ENCODE measurements at places on chromosomes 3 and 15. TPM values are rescaled to one million over a fixed set of nuclear protein-coding genes. Genes with fewer than 3 reads are reported as not detected.
A peak's percentile ranks its signal among the peaks of the same experiment; 100 is the strongest.

Gene LINGO1
- total RNA-seq, result not detected

Gene SUMF1
- total RNA-seq, result 6.3 TPM

Gene SNRK
- total RNA-seq, result 26.8 TPM

Gene RAB6B
- 0.08 TPM for total RNA-seq

- DNase-seq, result no peak
- peaks cover 21% of the 10 kb centered on the region for H3K4me1 ChIP-seq
- no peaks in the 10 kb centered on the region for H3K36me3 ChIP-seq
- no peaks in the 10 kb centered on the region for H3K27me3 ChIP-seq
Measured at GRCh38 chr3:27630885-27631284, 91.2 kb downstream of the EOMES start.

- no peak for DNase-seq
- no peaks in the 10 kb centered on the region for H3K4me1 ChIP-seq
- H3K36me3 ChIP-seq, result peaks cover 15% of the 10 kb centered on the region
- no peaks in the 10 kb centered on the region for H3K27me3 ChIP-seq
- no peak overlapping the region for H3K4me3 ChIP-seq
- H3K27ac ChIP-seq, result no peak overlapping the region
Measured at GRCh38 chr15:64678126-64678819, 97.1 kb downstream of the RBPMS2 start.

DNA sequence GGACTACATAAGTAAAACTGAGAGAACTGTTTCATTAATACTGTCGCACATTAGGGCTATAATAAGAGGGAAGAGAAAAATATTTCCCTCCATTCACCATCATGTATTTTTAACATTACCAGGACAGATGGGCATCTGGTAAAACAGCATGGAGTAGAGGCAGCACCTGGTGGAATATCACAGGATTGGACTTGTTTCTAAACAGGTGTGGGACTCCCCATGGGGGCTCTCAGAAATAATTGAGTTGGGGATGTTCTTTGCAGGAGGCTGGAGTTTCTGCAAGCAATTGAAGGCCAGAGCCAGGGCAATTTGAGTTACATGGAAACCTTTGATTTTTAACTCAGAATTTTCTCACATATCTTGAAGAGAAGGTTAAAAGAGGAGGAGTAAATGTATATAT is 8.4 kb upstream of the MINDY2 start:
- no peaks in the 10 kb centered on the region for H3K36me3 ChIP-seq
- H3K4me3 ChIP-seq, result no peak overlapping the region
- H3K27me3 ChIP-seq, result no peaks in the 10 kb centered on the region
- DNase-seq, result no peak
- peaks cover 7% of the 10 kb centered on the region for H3K4me1 ChIP-seq

GRCh38 chr3:100972867-100973266 is 20.4 kb downstream of the ABI3BP start:
- no peak for DNase-seq
- no peak overlapping the region for H3K27ac ChIP-seq
- H3K4me3 ChIP-seq, result no peak overlapping the region
- no peaks in the 10 kb centered on the region for H3K27me3 ChIP-seq

DNA sequence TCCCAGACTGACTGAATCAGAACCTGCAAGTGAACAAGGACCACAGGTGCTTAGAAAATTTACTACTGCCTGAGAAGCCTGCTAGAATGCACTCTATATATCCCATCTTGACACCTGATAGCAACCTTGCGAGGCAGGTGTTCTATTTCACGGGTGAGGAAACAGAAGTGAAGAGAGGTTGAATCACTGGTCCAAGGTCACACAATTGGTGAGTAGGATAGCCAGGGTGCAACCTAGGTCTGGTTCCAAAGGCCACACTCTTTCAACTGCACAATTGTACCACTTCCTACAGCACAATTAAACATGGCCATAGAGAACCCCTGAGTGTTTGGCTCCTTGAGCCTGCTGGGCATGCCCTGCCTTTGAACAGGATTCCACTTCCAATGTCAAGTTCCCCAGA is 87.0 kb downstream of the RAB11A start:
- H3K27ac ChIP-seq, result no peak overlapping the region
- no peak for DNase-seq
- H3K4me3 ChIP-seq, result no peak overlapping the region
- H3K36me3 ChIP-seq, result no peaks in the 10 kb centered on the region
- peaks cover 5% of the 10 kb centered on the region for H3K27me3 ChIP-seq
- H3K4me1 ChIP-seq, result no peaks in the 10 kb centered on the region

GRCh38 chr3:48685293-48685602 is 467 bp downstream of the NCKIPSD start:
- H3K4me3 ChIP-seq, result peak overlapping the region; percentile 93
- DNase-seq, result no peak
- peaks cover 23% of the 10 kb centered on the region for H3K36me3 ChIP-seq
- no peaks in the 10 kb centered on the region for H3K27me3 ChIP-seq

DNA sequence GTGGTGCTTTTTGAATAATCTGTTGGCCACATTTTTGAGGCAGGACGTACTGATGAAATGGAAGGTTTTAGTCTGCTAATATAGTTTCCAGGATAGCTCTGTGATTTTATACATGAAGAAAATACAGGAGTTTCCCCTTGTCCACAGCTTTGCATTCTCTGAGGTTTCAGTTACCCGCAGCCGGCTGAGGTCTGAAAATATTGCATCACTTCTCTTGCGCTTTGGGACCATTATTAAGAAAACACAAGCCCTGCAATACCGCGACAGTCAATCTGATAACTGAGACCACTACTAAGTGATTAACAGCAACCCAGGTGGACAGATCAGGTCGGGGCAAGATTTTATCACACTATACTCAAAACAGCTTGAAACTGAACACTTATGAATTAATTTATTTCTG is 33.0 kb downstream of the BLM start:
- H3K4me3 ChIP-seq, result peak overlapping the region; percentile 43
- H3K4me1 ChIP-seq, result peaks cover 18% of the 10 kb centered on the region
- peak; percentile 29 for DNase-seq

- peaks cover 7% of the 10 kb centered on the region for H3K4me1 ChIP-seq
- H3K4me3 ChIP-seq, result no peak overlapping the region
- no peak for DNase-seq
- H3K27me3 ChIP-seq, result no peaks in the 10 kb centered on the region
Measured at GRCh38 chr15:63911160-63911559, 77.4 kb upstream of the HERC1 start.

GRCh38 chr3:52069855-52070254 is 13.5 kb upstream of the DUSP7 start:
- H3K27me3 ChIP-seq, result no peaks in the 10 kb centered on the region
- H3K36me3 ChIP-seq, result no peaks in the 10 kb centered on the region
- no peak overlapping the region for H3K27ac ChIP-seq
- H3K4me1 ChIP-seq, result peaks cover 9% of the 10 kb centered on the region
- H3K4me3 ChIP-seq, result no peak overlapping the region
- no peak for DNase-seq

DNA sequence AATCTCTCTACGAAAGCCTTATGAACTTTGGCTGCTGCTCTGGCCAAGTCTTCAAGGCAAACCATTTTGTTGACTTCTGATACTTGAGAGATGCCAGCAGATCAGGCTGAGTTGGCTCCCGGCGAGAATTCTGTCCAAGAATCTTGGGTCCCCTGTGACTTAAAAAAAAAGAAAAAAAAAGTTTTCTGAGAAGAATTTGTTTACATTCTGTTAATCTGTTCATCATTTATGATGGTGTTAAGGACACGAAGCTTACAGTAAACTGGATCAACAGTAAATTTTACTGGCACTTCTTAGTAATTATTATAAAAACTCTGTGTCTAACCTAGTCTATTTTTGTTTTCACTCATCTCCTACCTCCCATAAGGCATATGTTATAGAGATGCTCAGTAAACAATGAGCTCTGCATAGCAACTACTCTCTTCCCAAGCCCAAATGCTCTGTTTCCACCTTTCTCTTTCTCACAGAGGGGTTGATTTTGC is 320.9 kb upstream of the RASGRP1 start:
- H3K27ac ChIP-seq, result no peak overlapping the region
- no peak overlapping the region for H3K4me3 ChIP-seq
- peaks cover 4% of the 10 kb centered on the region for H3K27me3 ChIP-seq
- DNase-seq, result no peak

DNA sequence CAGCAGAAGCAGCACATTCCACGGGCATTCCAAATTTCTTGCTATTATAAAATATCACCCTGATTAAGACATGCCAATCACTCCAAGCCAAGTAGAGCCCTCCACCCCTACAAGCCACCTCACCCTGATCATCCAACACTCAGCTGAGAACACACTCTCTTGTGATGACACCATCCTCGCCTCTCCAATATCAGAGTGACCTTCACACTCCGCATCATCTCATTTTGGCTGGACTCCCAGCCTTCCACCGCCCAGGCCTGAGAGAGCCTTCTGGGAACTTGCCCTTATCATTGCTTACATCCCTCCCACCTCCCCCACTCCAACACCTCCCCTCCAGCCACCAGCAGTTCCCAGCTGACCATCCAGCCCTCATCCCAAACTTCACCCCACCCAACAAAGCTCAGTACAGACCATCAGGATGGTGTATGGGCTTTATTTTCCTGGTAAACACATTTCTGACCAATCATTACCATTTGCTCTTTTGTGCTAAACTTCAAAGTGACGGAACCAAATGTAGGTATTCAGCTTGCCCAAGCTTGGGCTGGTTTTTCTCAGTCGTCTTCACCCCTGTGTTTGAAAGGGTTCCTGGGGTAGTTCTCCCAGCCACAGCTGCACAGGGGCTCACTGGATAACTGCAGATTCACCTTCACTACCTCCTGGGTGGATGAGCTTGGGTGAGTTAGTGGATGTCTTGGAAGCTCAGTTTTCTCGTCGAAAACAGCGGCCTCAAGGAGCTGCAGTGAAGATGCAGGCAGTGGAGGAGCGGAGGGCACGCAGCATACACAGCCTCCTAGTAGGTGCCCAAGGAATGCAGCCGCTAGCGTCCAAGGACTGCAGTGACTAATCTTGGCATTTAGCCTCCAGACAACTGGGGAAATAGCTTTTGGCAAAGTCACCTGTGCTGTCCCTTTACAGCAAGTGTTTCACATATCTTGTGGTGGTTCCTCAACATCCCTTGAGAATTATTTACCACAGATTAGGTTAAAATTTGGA is 115.1 kb downstream of the LIPC start:
- no peaks in the 10 kb centered on the region for H3K27me3 ChIP-seq
- H3K27ac ChIP-seq, result peak overlapping the region; percentile 91
- no peak overlapping the region for H3K4me3 ChIP-seq
- no peak for DNase-seq

DNA sequence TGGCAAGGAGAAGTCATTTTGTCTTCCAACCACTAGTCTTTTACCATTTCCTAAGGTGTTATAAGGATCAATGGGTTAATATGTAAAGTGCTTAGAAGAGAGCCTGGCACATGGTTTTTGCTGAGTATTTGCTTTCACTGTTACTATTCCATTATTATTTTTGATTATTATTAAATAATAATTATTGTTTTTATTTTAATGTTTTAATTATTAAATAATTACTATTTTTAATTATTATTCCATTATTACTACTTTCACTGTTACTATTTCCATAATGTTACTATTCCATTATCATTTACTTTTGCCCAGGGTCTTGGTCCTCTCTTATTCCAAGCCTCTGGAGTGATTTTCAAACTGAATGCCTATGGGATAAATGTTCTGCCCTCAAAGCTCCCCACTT is 48.5 kb downstream of the FSTL1 start:
- no peak for DNase-seq
- no peaks in the 10 kb centered on the region for H3K27me3 ChIP-seq
- H3K27ac ChIP-seq, result no peak overlapping the region
- no peak overlapping the region for H3K4me3 ChIP-seq
- no peaks in the 10 kb centered on the region for H3K36me3 ChIP-seq

- no peak for DNase-seq
- H3K4me1 ChIP-seq, result no peaks in the 10 kb centered on the region
- H3K4me3 ChIP-seq, result no peak overlapping the region
- no peak overlapping the region for H3K27ac ChIP-seq
- peaks cover 5% of the 10 kb centered on the region for H3K27me3 ChIP-seq
Measured at GRCh38 chr3:32646761-32647160, 38.2 kb upstream of the CNOT10 start.

DNA sequence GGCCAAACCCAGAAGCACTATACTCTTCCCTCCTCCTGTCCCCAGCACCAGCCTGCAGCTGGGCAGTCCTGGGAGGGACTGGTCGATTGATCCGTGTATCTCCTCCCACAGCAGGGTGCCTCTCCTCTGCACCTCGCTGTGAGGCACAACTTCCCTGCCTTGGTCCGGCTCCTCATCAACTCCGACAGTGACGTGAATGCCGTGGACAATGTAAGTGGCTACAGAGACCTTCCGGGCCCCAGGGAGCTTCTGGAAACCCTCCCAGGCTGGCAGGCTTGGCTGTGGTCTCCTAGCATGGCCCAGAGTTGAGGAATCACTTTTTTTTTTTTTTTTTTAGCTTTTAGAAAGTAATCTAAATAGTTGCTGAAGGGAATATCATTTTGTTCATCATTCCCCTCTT is 30.7 kb downstream of the ANKDD1A start:
- no peak overlapping the region for H3K4me3 ChIP-seq
- no peak for DNase-seq
- H3K36me3 ChIP-seq, result no peaks in the 10 kb centered on the region
- no peaks in the 10 kb centered on the region for H3K27me3 ChIP-seq
- H3K4me1 ChIP-seq, result no peaks in the 10 kb centered on the region

DNA sequence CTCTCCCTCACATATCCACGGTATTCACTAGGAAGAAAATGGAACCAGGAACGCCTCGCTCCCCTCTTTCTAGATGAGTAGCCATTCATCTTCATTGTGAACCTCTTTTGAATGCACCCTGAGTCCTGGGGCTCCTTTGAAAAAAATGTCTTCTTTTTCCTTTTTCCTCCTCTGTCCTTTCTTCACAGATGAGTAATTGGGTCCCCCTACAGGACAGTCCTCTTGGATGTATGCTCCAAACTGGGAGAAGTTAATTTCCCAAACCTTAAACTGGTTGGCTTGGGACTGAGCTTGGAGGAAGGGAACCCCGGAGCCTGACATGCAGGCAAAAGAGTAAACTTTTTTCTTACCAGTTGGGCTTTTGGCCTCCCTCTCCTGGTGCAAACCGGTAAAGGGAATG is 108.8 kb downstream of the DPH6 start:
- H3K36me3 ChIP-seq, result peaks cover 15% of the 10 kb centered on the region
- DNase-seq, result no peak

DNA sequence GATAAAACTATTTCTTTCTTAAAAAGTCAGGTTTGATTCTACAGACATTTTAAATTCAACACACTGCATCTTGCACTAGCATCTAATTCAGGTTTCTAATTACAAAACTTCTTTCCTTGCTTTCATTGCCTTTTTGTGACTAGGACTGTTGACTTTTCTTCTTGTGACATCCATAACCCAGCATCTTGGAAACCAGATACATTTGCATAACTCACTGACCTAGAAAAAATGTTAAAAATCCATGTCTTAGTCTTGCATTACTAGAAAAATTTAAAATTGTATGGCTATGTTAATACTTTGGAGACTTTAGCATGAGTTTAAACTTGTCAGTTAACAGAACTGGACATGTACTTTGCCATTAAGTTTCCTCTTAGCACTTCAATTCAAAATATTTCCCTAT is 72.7 kb downstream of the DTWD1 start:
- peaks cover 3% of the 10 kb centered on the region for H3K27me3 ChIP-seq
- H3K4me1 ChIP-seq, result no peaks in the 10 kb centered on the region
- no peaks in the 10 kb centered on the region for H3K36me3 ChIP-seq
- H3K4me3 ChIP-seq, result no peak overlapping the region
